ENCODE measurements at places on chromosomes 1 and 21. TPM values are rescaled to one million over a fixed set of nuclear protein-coding genes. Genes with fewer than 3 reads are reported as not detected.
A peak's percentile ranks its signal among the peaks of the same experiment; 100 is the strongest.

DNA sequence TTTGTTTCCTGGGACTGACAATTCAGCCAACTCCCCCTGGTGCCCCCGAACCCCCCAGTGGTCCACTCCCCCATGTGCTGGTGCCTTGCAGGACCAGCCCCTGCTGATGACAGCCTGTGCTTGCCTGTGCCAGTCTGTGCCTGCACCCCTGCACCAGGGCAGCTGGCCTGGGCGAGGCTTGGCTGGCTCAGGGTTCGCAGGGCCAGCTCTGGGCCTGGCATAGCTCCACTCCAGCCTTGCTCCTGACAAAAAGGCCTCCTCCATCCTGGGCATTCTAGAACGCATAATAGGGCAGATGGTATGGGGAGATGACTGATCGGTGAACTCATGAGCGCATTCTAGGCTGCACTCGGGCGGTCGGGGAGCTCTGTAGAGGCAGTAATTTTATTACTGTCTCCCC is 5.4 kb downstream of the CNTN2 start:
- H3K36me3 ChIP-seq, result no peaks in the 10 kb centered on the region
- DNase-seq, result no peak
- H3K27me3 ChIP-seq, result peaks cover 49% of the 10 kb centered on the region
- H3K27ac ChIP-seq, result no peak overlapping the region
- peaks cover 2% of the 10 kb centered on the region for H3K4me1 ChIP-seq
- no peak overlapping the region for H3K4me3 ChIP-seq

DNA sequence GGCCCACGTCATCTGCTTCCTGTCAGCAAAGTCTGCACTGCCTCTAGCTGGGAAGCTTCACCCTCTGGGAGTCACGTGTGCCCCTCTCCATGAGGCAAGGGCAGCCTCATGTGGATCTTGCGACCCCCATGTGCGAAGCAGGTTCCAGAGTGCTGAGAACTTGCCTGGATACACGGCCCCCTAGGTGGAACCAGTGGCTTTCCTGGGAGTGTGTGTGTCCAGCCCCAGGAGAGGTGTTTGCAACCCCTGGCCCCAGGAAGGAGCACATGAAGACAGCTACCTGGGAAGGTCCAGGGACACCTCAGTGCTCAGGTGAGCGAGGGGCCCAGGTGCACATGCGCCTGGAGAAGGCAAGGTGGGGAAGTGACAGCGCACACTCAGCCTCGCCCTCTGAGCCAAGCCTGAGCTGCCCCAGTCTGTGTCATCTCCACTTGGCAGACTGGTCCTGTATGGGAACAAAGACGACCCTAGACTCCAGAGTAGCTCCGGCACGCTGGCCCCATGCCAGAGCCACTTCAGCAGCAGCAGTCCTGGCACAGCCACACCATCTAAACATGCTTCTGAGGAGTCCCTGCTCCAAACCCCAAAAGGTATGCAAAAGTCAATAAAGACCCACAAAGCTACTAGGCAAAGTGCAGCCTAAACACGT is 8.9 kb downstream of the LSS start:
- H3K4me3 ChIP-seq, result no peak overlapping the region
- H3K27me3 ChIP-seq, result no peaks in the 10 kb centered on the region
- H3K27ac ChIP-seq, result no peak overlapping the region

DNA sequence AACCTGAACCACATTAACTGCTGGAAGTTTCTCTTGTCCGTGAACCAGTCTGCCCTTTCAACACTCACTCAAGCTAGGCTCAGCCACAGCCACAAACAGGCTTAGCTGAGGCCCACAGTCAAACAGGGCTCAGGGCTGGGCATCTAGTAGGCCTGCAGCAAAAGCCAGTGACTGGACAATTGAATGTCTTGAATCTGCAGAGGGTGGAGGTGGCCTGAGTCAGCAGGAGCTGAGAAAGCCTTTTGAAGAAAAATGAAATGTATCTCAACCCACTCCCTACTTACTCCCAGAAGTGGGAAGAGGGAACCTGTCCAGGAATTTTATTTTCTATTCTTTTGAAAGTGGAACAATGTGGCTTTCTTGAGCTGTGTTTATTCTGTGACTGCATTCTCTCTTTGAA is 95.4 kb downstream of the PTPRU start:
- H3K27me3 ChIP-seq, result peaks cover 27% of the 10 kb centered on the region
- no peak overlapping the region for H3K27ac ChIP-seq
- H3K4me3 ChIP-seq, result no peak overlapping the region
- H3K36me3 ChIP-seq, result no peaks in the 10 kb centered on the region
- H3K4me1 ChIP-seq, result no peaks in the 10 kb centered on the region

DNA sequence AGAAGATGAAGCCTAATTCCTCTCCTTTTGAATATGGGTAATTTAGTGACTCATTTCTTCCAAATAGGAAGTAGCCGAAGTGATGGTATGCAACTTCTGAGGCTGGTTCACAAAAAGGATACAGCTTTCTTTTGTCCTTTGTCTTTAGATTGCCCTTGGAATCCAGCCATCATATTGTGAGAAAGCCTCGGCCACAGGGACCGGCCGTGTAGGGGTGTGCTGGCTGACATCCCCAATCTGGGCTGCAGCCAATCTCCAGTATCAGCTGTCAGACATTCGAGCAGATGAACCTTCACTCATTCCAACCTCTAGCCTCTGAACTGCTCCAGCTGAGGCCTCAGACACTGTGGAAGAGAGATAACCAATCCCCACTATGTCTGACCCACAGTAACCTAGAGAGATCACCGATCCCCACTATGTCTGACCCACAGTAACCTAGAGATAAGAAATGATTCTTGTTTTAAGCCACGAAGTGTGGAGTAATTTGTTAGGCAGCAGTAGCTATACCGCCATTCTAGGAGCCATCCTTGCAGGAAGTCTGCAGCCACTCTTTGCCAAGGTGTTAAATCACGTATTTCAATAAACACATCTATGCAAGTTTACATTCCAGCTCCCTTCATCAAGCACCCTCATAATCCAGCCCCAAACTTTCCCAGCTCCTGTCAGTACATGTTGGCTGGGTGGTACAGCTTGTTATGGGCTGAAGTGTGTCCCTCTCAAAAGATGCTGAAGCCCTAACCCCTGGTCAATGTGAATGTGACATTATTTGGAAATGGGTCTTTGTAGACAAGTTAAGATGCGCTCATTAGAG is 2.9 kb upstream of the DIP2A start:
- H3K36me3 ChIP-seq, result peaks cover 37% of the 10 kb centered on the region
- DNase-seq, result peak; percentile 81
- H3K27ac ChIP-seq, result peak overlapping the region; percentile 33

GRCh38 chr1:10867138-10867721 is 70.8 kb upstream of the CASZ1 start:
- no peaks in the 10 kb centered on the region for H3K36me3 ChIP-seq
- H3K27me3 ChIP-seq, result peaks cover 40% of the 10 kb centered on the region
- H3K27ac ChIP-seq, result no peak overlapping the region

DNA sequence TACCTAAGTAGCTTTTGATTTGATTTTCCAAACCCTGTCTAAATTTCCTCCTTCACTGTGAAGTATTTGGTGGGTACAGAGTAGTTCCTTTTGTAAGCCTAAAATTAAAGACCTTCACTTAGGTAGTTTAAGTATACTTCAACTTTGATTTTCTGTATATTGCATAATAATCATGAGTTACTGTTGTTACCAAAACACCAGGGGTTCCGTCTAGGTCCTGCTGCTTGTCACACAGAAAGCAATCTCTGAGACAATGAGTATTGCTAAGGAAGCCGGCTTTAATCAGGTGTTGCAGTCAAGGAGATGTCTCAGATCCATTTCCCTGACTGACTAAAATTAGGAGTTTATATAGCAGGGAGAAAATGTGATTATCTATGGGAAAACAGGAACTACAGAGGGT is 15.3 kb downstream of the RPS6KC1 start:
- no peak for DNase-seq
- H3K27ac ChIP-seq, result no peak overlapping the region
- no peaks in the 10 kb centered on the region for H3K27me3 ChIP-seq
- H3K4me1 ChIP-seq, result peaks cover 32% of the 10 kb centered on the region
- no peaks in the 10 kb centered on the region for H3K36me3 ChIP-seq

- no peak overlapping the region for H3K4me3 ChIP-seq
- peak overlapping the region; percentile 91 for H3K27ac ChIP-seq
- H3K27me3 ChIP-seq, result no peaks in the 10 kb centered on the region
- H3K36me3 ChIP-seq, result peaks cover 23% of the 10 kb centered on the region
These were observed 9.2 kb downstream of the CSTB start for GRCh38 chr21:43766734-43767497.

DNA sequence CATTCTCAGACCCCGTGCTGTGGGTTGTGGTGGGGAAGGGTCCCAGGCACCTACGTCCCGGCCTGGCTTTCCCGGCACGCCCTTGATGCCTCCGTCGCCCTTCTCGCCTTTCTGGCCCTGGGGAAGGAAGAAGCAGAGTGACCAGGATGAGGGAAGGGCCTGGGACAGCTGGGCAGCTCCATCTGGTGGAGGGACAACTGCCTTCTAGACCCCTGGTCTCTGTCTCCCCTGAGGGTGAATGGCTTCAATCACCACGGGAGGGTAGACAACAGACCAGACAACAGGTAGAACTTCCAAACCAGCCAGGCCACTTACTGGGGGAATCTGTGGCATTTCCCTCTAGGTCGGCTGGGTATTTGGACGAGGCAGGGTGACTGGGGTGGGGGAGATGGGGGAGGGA is 11.9 kb downstream of the COL16A1 start:
- no peak overlapping the region for H3K27ac ChIP-seq
- no peaks in the 10 kb centered on the region for H3K36me3 ChIP-seq
- H3K27me3 ChIP-seq, result peaks cover 49% of the 10 kb centered on the region
- no peaks in the 10 kb centered on the region for H3K4me1 ChIP-seq
- DNase-seq, result no peak

- H3K36me3 ChIP-seq, result no peaks in the 10 kb centered on the region
- no peak overlapping the region for H3K27ac ChIP-seq
These were observed 374.5 kb downstream of the PLA2G4A start for GRCh38 chr1:187203257-187203656.

GRCh38 chr21:38112219-38112789 is 144.5 kb upstream of the KCNJ15 start:
- peak overlapping the region; percentile 35 for H3K4me3 ChIP-seq
- H3K27me3 ChIP-seq, result no peaks in the 10 kb centered on the region
- H3K36me3 ChIP-seq, result peaks cover 7% of the 10 kb centered on the region
- peak; percentile 73 for DNase-seq
- H3K4me1 ChIP-seq, result peaks cover 41% of the 10 kb centered on the region

GRCh38 chr1:156866249-156866909 is 5.7 kb downstream of the NTRK1 start:
- peak overlapping the region; percentile 31 for H3K27ac ChIP-seq
- DNase-seq, result peak; percentile 72
- H3K36me3 ChIP-seq, result peaks cover 5% of the 10 kb centered on the region
- no peak overlapping the region for H3K4me3 ChIP-seq
- H3K4me1 ChIP-seq, result peaks cover 78% of the 10 kb centered on the region

DNA sequence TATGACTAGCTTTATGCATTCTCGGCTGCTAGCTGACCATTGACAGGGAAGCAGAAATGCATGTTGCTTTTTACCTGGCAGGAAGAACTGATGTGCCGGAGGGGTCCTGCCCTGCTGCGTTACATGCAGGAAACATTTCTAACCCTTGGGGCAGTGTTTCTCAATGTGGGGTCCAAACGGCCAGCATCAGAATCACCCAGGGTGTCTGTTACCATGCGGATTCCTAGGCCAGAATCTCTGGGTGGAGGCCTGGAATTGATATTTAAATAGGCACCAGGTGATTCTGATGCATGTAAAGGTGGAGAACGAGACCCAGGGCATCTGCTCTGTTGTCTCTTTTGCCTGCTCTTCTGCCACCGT is 182.7 kb downstream of the PCP4 start:
- no peaks in the 10 kb centered on the region for H3K36me3 ChIP-seq
- H3K27ac ChIP-seq, result no peak overlapping the region
- no peak for DNase-seq
- no peak overlapping the region for H3K4me3 ChIP-seq

DNA sequence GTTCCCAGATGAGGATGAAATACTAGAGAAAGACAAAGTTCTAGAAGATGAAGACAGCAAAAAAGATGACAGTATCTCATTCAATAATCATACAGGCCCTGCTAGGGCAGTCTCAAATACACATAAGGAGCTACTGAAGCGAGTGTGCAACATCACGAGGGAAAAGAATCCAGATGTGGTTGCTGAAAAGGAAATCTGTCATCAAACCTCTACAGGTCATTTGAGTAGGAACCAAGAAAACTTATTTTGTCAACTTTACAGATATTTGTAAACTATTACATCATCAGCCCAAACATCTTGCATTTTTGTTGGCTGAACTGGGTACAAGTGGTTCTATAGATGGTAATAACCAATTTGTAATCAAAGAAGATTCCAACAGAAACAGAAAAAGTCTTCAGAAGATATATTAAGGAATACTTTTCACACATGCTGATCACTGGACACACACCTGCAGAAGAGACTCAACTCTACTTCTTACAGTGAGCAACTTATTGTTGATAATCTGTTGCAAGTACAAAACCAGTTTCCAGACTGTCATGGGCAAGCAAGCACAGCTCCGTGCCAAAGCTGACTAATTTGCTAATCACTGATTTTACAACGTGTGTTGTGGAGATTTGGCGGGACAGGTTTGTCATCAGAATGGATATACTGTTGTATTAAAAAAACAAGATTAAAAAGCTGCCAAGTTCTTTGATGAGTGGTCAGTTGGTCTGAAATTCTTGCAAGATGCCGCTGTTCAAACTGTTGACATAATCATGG is 42.1 kb downstream of the TRIM33 start:
- no peak overlapping the region for H3K4me3 ChIP-seq
- H3K4me1 ChIP-seq, result peaks cover 12% of the 10 kb centered on the region
- no peak for DNase-seq
- no peaks in the 10 kb centered on the region for H3K27me3 ChIP-seq

GRCh38 chr1:236156512-236157208 is 14.3 kb downstream of the GPR137B start:
- peaks cover 73% of the 10 kb centered on the region for H3K27me3 ChIP-seq
- H3K4me1 ChIP-seq, result 0 out of 2 replicates have a peak, but pooled peaks cover 5% of the 10 kb centered on the region
- no peak overlapping the region for H3K4me3 ChIP-seq
- DNase-seq, result no peak
- no peak overlapping the region for H3K27ac ChIP-seq

GRCh38 chr1:222920169-222920568 is 105.3 kb downstream of the DISP1 start:
- H3K27me3 ChIP-seq, result no peaks in the 10 kb centered on the region

- H3K4me3 ChIP-seq, result no peak overlapping the region
- H3K27ac ChIP-seq, result no peak overlapping the region
- no peaks in the 10 kb centered on the region for H3K27me3 ChIP-seq
- H3K36me3 ChIP-seq, result peaks cover 3% of the 10 kb centered on the region
- H3K4me1 ChIP-seq, result no peaks in the 10 kb centered on the region
- DNase-seq, result no peak
These were observed 258.3 kb downstream of the FAF1 start for GRCh38 chr1:50701706-50702317.

DNA sequence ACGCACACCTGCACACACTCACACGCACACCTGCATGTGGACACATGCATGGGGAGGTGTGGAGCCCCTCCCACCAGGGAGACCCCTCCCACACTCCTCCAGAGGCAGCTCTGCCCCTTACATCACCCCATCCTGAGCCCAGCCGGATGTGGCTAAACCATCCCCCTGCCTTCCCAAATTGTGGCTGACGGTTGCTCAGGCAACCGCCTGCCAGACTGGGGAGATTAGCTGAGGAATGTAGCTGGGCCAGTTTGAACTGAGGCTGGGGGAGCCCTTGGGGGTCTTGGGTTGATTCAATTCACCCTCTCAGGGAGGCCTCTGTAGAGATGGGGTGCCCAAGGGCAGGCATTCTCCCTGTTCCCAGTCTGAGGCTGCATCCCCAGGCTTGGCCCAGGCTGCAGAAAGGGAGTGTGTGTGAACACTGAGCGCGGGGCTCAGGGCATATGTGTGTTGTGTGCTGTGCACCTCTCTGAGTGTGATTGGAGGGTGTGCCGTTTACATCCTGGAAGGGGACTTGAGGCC is 12.9 kb downstream of the PTPRU start:
- H3K4me1 ChIP-seq, result 0 out of 2 replicates have a peak, but pooled peaks cover 4% of the 10 kb centered on the region
- H3K27ac ChIP-seq, result no peak overlapping the region
- H3K4me3 ChIP-seq, result no peak overlapping the region
- peaks cover 20% of the 10 kb centered on the region for H3K27me3 ChIP-seq
- no peak for DNase-seq

The OR10Z1 gene
- not detected for total RNA-seq

The NEGR1 gene
- not detected for total RNA-seq

The IVL gene
- not detected for total RNA-seq

The STIL gene
- total RNA-seq, result 41.1 TPM

The PLA2G2A gene
- total RNA-seq, result not detected
